ENCODE measurements at places on chromosomes 6 and 20. TPM values are rescaled to one million over a fixed set of nuclear protein-coding genes. Genes with fewer than 3 reads are reported as not detected.

DNA sequence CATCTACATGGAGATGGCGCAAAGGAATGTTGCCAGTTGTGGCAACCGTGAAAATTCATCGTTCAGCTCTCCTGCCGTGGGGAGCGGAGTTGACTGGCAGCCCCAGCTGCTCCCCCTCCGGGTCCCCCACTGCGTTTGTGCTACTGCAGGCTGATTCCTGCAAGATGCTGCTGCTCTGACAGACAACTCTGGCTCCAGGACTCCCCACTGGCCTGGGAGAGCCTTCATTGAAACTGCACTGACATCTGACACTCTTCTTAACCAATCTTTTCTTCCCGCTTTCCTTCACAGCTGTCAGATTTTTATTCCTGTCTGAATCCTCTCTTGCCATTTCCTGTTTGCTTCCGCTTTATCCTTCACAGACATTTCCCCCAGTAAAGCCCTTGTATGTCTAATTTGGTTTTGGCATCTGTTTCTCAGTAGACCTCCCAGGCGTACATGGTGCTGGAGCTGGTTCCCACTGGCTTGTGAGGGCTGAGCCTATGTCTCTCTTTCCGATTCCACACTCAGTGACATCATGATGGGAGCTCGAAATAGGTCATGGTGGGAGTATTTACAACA, 9.5 kb upstream of the ATRN start:
- DNase-seq: no peak

KCNK17 gene
- not detected for total RNA-seq

GRCh38 chr6:118768904-118769325, 117.5 kb upstream of the CEP85L start:
- DNase-seq: no peak

- DNase-seq: no peak
Observed at GRCh38 chr20:41923624-41924023, 305.4 kb upstream of the CHD6 start.

DNA sequence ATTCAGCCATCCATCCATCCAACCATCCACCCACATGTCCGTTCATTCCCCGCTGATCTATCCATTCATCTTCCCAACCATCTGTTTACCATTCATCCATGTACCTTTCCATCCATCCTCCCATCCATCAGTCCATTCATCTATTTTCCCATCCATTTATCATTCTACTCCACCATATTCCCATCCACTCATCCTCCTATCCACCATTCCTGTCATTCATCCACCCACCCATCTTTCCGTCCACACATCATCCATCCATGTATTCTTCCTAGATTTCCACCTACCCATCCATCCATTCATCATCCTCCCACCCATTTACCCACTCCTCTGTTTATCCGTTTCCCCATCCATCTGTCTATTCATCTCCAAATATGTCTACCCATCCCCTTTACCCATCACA, 6.8 kb downstream of the BPIFB6 start:
- DNase-seq: no peak

Data from kidney epithelial cell (primary cell).